CD4-positive, alpha-beta memory T cell (primary cell): ENCODE measurements at places on chromosomes 11 and 22. TPM values are rescaled to one million over a fixed set of nuclear protein-coding genes. Genes with fewer than 3 reads are reported as not detected.

Gene TOB2
- total RNA-seq = 38.7 TPM

Gene C1QTNF5
- not detected for total RNA-seq

Gene GGTLC3
- total RNA-seq = not detected

Gene KRTAP5-8
- total RNA-seq = not detected

Gene OVOL1
- total RNA-seq = not detected

DNA sequence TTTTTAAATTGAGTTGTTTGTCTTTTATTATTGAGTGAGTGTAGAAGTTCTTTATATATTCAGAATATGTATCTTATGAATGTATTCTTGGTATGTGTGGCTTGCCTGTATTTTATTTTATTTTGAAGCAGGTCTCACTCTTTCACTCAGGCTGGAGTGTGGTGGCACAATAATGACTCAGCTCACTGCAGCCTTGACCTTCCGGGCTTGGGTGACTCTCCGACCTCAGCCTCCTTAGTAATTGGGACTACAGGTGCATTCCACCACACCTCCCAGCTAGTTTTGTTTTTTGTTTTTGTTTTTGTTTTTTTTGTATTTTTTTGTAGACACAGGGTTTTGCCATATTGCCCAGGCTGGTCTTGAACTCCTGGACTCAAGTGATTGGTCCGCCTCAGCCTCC, 24.5 kb upstream of the MPPED2 start:
- DNase-seq = no peak

DNA sequence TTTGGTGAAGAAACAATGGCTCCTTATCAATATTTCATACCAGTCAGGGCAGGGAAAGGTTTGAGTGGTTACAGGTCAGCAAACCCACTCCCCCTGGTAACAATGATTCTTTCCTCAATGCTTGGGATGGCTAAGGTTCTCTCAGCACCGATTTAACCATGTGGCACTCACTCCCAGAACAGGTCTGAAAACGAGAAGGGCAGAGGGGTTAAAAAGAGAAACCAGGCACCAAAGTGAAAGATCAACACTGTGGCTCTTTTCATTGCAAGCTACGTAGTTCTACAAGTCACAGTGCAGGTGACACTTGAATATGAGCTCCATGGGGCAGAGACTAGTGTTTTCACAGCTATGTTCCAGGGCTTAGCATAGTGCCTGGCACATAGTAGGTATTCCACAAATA, 132.4 kb downstream of the PLEKHA7 start:
- no peak for DNase-seq

GRCh38 chr22:31652911-31653684, 8.9 kb downstream of the PISD start:
- DNase-seq = no peak

DNA sequence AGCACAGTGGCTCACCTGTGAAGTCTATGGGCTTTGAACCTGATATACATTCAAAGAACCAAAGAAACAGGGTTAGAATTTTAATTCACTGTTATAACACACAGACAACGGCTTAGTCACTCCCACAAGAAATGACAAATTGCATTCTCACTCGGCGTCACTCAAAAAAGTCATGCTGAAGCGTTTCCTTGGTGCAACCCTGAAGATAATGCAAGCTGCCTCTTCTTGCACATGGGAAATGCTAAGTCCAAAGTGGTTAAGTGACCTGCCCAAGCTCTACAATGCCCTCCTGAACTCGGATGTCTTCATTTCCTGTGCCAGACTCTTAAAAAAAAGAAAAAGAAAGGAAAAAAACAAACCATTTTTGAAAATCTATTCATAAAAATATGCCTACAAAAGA, 10.0 kb downstream of the LGR4 start:
- DNase-seq = no peak

DNA sequence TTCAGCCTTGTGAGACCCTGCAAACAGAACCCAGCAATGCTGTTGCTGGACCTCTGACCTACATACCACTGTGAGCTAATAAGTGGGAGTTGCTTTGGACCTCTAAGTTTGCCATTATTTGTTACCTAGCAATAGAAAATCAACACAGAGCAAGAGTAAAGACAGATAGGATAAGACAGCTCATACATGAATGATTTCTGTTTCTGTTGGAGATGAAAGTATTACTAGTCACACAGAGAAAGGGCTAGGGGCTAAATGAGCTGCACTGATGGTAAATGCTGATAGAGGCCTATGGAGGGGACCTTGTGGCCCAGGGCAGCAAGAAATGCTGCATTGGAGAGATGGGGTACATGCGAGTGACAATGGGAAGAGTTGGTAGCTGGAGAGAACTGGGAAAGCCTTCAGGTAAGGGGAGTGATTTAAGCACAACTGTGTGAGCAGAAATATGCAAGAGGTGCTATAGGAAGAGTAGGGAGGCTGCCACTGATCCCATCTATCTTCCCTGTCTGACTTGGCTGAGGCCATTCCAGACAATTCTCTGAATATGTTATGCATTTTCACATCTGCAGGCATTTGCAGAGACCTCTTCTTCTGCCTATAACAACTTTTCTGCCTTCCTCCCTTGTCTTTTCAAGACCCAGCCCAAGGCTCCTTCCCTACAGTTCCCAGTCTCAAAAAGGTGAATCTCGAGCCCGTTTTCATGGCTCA, 46.1 kb upstream of the SYN3 start:
- no peak for DNase-seq

GRCh38 chr11:128057786-128058395, 529.5 kb downstream of the ETS1 start:
- DNase-seq = no peak

DNA sequence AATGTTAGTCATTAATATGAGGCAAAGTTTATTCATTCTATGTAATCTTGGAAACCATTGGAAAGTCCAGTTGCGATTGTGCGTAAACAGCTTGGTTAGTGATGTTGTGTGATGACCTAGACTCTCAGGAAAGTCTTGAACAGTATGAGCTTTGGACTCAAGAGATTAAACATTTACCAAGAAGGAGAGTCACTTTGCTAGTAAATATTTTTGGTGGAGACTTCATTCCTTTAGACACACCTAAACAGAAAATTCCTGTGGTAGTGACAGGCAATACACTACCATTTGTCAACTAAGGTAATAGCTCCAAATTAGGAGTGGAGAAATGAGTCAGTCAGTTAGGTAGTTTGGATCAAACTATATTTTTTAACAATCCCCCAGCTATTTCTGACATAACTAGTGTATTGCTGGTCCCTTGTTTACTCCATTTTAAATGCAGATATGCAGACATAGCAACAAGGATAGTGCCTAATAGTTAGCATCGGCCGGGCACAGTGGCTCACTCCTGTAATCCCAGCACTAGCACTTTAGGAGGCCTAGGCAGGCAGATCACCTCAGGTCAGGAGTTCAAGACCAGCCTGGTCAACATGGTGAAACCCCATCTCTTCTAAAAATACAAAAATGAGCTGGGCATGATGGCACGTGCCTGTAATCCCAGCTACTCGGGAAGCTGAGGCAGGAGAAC, 89.3 kb downstream of the ARHGAP42 start:
- no peak for DNase-seq

DNA sequence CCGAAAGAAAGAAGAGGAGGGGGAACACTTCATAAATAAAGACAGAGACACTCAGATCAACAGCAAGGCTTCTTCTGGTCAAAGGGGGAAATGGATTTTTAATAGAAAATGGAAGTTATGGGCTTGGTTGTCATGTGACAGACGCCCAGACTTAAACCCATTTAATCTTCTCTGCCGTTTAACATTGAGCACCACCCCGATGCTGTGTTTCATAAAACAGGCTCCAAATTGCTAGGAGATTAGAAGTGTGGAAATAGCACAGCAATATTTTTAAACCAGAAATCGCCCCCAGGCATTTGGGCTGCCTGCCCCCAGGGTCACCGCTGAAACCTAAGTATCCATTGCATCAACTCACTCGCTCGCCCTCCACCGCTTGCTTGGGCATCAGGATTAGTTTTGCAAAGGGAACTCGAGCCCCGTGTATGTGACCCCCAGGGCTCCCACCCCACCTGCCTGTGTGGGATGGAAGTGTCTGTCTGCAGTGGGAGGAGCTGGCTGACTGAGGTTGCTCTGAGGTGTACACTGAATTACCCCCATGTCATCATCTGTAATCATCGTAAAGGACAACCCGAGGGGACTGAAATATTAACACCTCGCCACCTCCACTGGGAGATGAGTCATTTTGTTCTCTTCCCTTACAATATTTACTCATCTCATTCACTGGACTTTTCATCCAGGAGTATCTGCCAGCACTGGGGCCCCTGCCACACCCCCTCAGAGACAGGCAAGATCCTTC, 10.7 kb downstream of the DSCAML1 start:
- no peak for DNase-seq

DNA sequence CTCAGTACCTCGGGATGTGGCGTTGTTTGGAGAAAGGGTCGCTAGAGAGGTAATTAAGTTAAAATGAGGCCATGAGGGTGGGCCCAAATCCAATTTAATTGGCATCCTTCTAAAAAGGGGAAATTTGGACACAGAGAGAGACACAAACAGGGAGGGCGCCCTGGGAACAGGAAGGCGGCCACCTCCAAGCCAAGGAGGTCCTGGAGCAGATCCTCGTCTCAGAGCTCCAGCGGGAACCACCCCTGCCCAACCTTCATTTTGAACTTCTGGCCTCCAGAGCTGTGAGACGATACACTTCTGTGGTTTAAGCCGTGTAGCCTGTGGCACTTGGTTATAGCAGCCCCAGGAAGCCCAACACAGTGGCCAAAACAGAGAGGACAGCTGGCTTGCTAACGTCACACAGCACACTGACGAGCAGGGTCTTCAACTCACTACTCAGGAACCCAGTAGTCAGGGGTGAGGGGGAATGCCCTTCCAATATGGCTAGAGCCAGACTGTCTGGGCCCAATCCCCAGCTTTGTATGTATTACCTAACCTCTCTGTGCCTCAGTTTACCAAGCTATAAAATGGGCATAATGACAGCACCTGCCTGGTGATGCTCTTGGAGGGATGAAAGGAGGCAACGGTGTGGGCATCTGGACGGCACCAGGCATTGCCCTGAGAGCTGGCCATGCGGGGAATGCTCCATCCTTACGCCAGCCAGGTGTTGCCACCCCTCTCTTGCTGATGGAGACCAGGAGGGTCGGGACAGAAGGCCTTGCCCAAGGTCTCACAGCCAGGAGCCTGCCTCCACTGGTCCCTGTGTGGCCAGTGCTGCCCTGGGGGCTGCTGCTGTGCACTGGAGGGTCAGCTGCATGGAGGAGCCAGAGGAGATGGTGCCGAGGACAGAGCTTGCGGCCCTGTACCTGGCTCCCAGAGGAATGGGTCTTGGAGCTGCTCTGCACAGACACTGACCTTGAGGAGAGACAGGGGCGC, 53.3 kb upstream of the LINC01488 start:
- DNase-seq = no peak

- no peak for DNase-seq
Measured at GRCh38 chr11:134786636-134787035, 374.6 kb upstream of the B3GAT1 start.

- no peak for DNase-seq
Measured at GRCh38 chr22:16932577-16932976, 75.4 kb downstream of the GAB4 start.

GRCh38 chr11:75204685-75205563, 35.6 kb upstream of the TPBGL start:
- peak; percentile 61 for DNase-seq

GRCh38 chr11:27443746-27444507, 28.7 kb downstream of the LGR4 start:
- DNase-seq = no peak

GRCh38 chr11:19660076-19660475, 52.6 kb upstream of the NAV2 start:
- DNase-seq = no peak

- DNase-seq = no peak
Measured at GRCh38 chr11:330307-330693, 9.6 kb upstream of the IFITM3 start.

GRCh38 chr11:2077061-2077802, 62.0 kb downstream of the IGF2 start:
- peak; percentile 27 for DNase-seq

GRCh38 chr11:86180851-86181250, 63.7 kb upstream of the EED start:
- no peak for DNase-seq

- no peak for DNase-seq
Measured at GRCh38 chr11:96265220-96265737, 77.7 kb downstream of the MAML2 start.
